ENCODE measurements at places on chromosomes 12 and 14.

- DNase-seq, result peak; percentile 26
These were observed 573 bp downstream of the CKB start for GRCh38 chr14:103521951-103522563.

DNA sequence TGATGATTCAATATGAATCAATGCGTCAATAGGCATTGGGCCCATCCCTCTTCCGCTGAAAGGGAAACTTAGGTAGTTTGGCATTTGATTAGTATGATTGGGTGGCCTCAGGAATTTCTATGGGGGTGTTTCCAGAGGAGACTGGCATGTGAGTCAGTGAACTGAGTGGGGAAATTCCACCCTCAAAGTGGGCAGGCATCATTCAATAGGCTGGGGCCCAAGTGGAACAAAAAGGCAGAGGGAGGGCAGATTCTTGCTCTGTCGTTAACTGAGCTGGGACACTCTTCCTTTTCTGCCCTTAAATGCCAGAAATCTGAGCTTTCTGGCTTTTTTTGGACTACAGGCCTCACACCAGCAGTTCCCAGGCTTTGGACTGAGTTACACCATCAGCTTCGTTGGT lies 373.5 kb downstream of the RPS29 start:
- no peak for DNase-seq

DNA sequence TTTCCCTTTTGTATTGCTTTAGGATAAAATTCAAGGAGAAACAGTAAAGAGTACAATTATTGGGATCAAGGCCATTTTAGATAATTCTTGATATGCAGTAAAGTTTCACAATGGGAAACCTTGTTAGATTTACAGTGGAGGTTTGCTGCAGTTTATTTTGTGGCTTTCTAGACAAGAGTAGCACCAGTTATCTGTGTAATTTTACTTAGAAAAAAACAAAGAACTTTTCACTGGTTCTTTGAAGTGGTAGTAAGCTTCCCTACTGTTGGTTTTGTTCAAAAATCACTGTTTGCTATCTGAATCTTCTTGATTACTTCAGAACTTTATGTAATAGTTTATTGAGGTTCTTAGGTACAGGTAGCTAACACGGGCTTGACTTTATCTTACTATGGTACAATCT lies 42.0 kb downstream of the ADIPOR2 start:
- DNase-seq, result no peak

DNA sequence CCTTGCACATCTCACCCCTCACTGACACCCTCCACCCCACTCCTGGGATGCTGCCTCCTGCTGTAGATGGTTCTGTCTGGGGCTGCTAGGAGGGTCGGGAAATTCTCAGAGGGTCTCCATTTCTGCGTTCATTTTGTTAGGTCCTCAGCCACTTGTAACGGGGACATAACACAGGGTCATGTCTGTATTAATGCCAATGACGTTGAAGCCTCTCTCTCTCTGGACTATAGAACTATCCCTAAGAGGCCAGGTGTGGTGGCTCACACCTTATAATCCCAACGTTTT lies 14.6 kb downstream of the SIVA1 start:
- DNase-seq, result no peak

- peak; percentile 9 for DNase-seq
These were observed 79.3 kb downstream of the ARF6 start for GRCh38 chr14:49972131-49972671.

GRCh38 chr12:127455347-127456265 lies 811.4 kb upstream of the TMEM132C start:
- DNase-seq, result no peak

DNA sequence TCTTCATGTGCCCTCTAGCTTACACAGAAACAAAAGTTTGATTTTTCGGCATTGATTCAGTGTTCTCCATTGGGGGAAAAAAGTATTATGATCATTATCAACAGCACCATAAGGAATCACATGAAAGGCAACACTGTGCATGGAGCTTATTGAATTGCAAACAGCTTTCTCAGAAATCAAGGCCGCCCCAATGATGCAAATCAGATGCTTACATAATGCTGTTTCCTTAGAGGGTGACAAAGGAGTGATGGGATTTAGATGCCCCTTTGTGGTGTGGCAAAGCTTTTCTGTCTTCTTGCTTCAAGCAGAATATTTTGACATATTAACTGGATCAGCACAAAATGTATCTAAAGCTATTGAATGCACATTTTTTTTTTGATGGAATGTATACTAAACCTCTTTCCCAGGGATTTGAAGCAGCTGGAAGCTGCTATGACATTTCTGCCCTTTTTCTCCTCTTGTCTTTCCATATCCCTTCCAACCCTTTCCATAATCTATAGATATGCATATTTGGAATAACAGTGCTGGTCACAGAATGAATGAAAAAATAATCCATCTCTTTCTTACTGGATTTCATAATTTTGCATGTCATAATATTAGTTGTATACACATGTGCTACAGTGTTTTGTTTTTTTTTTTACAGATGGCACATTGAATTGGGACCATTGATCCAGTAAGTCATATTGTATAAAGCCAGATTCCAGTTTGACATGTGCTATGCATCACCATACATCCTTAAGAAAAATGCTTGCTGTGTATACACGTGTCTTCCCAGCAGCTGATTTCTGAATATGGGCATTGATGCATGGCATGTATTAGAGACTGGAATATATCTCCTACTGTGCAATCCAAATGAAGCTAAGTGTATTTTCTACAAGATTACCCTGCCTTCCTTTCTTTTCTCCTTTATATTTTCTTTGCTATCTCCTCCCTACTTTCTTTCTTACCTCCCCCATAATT lies 259.7 kb upstream of the DCN start:
- DNase-seq, result no peak

- DNase-seq, result no peak
These were observed 113.5 kb upstream of the EGLN3 start for GRCh38 chr14:34064349-34064748.

DNA sequence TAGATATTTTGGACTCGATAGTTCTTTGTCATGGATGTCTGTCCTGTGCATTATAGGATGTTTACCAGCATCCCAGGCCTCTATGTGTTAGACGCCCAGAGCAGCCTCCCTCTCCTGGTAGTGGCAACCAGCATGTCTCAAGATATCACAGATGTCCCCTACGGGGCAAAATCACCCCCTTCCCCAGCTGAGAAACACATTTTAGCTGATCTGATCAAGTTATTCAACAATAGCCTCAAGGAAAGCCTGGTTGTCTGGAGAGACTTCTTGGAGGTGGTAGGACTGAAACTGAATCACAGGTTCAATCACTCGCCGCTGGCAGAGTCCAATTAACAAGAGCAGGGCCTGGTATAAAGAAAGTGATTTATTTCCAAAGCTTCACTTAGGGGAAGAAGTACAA lies 17.6 kb downstream of the BDKRB1 start:
- no peak for DNase-seq

Measured in CD4-positive, alpha-beta T cell treated with Interleukin-6 for 4 hours (primary cell).